ENCODE measurements at places on chromosomes 12 and 14.

DNA sequence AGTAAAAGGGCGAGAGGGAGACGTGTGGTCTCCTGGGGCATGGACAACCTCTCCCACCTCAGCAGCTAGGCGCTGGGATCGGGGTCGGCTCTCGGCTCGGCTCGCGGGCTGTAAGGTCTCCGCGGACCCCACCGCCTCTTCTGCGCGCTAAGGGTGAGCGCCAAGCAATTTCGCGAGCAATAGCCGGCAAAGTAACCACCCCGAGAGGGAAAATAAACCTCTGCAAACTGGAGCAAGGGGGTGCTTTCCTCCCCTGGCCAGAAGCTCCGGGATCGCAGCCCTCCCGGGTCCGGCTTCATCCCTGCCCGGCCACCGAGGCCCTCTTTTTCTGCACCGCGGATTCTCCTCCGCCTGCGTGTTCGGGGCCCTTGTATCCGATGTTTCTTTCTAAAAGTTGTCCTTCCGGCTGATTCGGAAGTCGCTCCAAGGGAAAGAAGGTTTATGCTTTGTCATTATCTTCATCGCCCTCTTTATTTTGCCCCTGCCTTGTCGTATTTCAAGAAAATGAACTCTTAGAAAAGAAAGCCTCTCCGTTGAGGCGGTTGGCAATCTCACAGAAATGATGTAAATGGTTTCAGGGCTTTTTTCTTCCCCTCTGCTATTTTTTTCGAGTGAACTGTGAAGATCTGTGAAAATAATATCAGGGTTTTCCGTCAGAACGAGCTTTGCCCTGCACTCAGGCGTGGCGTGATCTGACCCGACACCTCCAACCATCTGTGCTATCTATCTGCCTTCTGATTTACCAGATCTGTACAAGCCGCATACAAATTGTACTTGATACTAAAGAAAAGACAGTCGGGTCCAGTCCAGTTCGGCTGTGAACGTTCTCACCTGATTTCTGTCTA lies 1.7 kb upstream of the SIX6 start:
- DNase-seq, result peak; percentile 51

- DNase-seq, result no peak
Measured at GRCh38 chr12:128801879-128802391, 21.8 kb downstream of the SLC15A4 start.

DNA sequence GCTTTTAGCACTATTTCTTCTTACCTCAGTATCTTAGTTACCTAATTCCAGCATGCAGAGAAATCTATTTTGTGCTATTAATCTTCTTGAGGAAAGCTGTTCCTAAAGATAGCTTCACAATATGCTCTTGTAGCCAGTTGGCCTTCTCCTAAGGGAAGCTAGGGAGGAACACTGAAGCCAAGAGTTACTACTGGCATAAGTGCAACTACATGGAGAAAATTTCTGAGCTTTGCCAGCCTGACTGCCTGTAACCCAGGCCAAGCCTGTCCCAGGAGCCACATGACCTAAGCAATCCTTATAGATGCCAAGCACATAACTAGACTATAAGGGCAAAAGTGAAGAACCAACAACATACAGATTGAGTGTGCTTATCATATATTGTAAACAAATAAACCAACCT lies 890.2 kb downstream of the FLRT2 start:
- no peak for DNase-seq

GRCh38 chr12:92961949-92962348 lies 32.9 kb upstream of the EEA1 start:
- no peak for DNase-seq

DNA sequence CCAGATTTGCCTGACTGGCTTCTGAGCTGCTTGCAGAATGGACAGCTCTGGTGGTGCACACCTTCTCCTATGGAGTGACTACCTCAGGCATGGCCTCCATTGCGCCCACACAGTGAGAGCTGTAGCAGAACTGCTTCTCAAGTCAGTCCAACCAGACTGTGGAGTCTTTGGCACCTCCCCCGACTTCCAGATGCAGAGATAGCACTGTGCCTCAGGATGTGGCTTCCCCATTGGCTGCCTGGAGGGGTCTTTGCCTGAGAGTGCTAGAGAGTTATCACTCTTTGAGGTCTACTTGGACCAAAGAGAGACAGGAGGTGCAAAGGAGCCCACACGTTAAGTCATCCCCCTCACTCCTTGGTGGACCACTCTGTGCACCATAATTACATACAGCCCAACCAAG lies 44.8 kb upstream of the FRS2 start:
- DNase-seq, result no peak

DNA sequence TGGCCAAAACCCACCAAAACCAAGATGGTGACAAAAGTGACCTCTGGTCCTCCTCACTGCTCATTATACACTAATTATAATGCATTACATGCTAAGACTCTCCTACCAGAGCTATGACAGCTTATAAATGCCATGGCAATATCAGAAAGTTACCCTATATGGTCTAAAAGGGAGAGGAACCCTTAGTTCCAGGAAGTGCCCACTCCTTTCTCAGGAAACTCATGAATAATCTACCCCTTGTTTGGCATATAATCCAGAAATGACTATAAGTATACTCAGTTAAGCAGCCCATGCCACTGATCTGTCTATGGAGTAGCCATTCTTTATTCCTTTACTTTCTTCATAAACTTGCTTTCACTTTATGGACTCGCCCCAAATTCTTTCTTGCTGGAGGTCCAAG lies 43.0 kb upstream of the FUT8 start:
- DNase-seq, result no peak

DNA sequence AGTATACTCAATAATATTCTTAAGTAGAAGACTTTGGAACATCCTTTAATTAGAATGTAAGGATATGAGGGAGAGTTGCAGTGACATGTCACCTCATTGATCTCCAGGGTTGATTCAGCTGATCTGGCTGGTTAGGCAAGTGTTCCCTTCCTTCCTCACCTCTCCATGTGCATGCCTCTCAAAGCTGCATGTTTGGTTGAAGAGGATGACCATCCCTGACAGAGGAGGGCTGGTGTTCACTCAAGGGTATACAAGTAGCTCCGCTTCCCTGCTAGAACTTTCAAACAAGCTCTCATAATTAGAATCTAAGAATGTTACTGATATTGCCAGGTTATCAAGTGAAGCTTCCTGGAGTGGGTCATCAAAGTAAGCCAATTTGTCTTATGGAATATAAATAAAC lies 341.1 kb upstream of the FLRT2 start:
- DNase-seq, result no peak

GRCh38 chr12:92504594-92504981 lies 198.2 kb upstream of the PLEKHG7 start:
- DNase-seq, result no peak

GRCh38 chr14:99758121-99758821 lies 34.9 kb upstream of the EML1 start:
- DNase-seq, result no peak

DNA sequence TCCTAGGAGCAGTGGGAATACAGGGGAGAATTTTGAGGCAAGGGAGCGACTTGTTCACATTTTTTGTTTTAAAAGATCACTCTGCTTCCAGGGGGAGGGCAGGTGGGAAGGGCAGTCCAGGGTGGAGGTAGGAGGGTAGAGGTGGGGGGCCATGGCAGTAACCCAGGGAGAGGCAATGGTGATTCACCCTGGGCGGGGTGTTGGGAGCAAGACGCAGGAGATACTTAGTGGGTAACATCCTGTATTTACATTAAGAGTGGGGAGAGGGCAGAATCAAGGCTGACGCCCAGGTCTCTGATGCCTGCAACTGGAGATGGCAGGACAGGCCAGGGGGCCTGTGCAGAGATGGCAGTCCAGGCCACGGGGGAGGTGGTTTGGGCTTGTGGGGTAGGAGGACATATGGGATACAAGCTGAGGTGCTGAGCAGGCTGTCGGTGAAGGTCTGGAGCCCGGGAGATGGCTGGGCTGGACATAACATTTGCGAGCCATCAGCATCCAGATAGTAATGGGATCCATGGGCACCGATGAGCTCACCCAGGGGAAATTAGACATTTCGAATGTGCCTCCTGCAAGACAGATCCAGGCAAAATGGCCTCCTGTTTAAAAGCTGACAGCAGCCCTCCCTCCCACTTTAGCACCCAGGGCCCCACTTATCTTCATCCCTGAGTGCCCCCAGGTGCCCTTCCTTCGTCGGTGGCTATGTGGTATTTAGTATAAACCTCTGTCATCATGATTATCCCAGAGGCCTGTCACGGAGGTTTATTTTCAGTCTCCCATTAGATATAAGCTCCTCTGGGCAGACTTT lies 9.3 kb downstream of the EML1 start:
- no peak for DNase-seq

DNA sequence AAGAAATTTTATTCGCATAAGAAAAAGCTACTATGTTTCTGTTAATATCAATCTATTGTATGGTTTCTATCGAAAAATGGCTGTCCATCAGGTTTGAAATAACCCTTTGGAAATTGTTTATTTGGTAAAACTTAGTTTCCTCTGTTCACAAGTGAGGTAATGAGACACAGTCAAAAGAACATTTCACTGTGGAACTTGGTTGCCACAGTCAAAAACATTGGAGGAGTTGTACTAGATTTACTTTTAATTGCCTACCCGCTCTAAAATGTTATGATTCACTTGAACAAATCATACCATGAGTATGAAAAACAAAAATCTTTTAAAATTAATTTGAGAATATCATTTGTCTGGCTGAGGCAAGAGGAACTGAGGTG lies 46.5 kb downstream of the ITPR2 start:
- DNase-seq, result no peak

DNA sequence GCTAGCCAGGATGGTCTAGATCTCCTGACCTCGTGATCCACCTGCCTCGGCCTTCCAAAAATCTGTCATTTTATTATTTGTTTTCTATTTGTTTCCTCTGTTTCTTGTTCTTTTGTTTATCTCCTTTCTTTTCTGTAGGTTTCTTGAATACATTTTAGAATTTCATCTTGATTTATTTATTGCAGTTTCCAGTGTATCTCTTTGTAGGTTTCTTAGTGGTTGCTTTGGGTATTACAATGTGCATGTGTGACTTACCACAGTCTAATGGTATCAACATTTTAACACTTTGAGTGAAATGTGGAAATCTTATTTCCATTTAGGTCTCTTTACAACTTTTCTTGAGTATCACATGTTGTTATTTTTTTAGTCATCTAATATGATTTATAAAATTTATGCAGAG lies 29.9 kb upstream of the MUCL1 start:
- no peak for DNase-seq

DNA sequence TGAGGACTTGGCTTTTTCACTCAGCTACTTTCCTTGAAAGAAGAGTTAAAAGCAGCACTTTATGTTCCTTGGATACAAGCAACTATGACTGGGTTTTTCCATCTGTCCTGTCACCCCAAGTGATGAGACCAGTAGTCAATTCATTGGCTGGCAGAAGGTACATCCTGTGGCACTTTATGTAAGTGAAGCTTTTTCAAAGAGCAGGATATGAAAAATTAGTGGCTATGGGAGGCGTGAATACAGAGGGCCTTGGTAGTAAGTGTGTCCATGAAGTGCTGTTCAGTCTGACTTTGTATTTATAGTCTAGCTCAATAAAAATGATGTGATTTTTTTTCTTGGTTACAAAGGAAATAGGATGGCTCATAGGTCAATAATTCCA lies 68.8 kb downstream of the DRAM1 start:
- no peak for DNase-seq

- DNase-seq, result no peak
Measured at GRCh38 chr12:52952076-52952801, 3.3 kb downstream of the KRT18 start.

GRCh38 chr14:66087231-66087630 lies 398.9 kb upstream of the CCDC196 start:
- DNase-seq, result no peak

DNA sequence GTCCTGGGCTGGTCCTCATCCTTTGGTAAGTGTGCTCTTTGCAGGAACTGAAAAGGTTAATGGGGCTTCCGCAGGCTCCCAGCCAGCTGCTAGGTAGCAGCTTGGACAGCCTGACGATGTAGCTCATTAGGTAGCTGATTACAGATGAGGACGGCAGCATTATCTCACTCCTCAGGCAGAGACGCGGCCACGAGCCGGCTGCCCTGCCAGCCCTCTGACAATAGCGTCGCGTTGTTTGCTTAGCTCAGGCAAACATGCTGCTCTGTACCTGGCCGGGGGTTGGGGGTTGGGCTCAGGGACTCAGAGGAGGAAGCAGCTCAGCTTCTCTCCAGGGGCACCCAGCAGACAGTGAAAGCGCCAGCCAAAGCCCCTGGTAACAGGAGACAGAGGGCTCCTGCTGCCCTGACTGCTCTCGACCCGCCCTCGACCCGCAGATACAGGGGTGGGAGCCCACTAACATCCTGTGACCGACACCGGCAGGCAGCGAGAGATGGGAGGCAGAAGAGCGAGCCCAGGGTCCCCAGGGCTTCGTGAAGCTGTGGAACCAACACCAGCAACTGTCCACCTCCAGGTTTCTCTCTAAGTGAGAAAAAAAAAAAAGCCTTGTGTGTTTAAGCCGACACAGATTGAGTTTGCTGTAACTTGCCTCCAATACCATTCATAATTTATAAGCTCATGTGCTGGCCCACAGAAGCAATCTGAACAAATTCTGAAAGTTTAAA lies 53.4 kb upstream of the DLK1 start:
- peak; percentile 97 for DNase-seq

GRCh38 chr14:56002342-56002741 lies 115.9 kb upstream of the PELI2 start:
- DNase-seq, result no peak

DNA sequence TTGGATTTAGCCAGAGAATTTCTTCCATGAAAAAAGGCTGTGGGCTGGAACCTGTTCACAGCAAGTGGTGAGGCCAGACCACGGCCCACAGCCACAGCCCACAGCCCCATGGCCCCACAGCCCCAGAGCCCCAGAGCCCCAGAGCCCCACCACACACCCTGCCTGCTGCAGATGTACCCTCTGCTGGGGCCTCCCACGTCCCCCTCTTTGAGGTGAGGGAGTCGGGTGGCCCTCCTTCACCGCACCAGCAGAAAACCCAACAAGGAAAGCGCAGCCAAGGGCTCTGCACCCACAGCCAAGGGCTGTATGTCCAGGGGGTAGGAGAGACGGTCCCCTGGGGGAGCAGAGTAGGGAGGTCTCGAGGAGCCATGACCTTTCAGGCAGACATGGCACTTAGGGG lies 327.5 kb upstream of the DIO3 start:
- no peak for DNase-seq

DNA sequence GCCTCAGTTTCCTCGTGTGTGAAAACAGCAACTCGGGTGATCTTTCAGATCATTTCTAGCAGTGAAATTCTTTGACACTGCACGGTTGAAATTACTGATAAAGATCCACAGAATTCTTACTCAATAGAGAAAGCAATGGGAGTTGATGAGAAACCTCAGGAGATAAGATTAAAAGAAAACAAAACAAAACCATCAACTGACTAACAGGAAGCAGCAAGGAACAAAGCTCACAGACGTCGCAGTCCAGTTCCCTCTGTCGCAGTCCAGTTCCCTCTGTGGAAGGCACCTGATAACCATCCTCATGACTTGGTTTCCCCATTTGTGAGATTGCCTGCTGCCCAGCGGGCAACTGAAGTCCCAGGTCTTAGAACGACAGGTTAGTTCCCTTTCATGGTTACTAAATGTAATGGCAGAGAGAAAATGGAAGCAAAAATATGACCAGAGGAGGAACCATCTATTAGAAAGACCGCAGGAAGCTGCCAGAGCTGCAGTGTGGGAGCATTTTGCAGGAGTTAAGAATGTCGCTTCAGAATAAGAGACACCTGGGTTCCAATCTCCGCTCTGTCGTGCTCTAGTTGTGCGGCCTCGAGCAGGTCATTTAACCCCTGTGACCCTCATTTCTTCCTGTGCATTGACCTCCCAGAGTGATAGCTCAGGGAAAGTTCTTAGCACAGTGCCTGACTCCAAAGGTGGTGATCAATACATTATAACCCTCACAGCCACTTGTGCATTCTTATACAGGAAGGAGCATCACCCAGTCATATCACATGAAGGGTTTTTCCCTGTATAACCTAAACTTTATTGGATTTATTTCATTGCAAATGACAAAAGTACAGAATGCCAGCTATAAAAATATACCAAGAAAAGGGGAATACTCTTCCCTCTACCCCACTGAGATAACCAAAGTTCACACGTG lies 5.1 kb upstream of the MED13L start:
- no peak for DNase-seq

Measured in NCI-H1694 treated with DMSO at 0.1 percent for 48 hours (cell line).